ENCODE measurements at places on chromosomes 16 and 17. TPM values are rescaled to one million over a fixed set of nuclear protein-coding genes. Genes with fewer than 3 reads are reported as not detected.

Gene TMEM132E
- total RNA-seq = not detected

Gene UMOD
- not detected for total RNA-seq

Gene LRRC37A
- 0.81 TPM for total RNA-seq

Gene TIMP2
- total RNA-seq = 242 TPM

Gene MRM3
- total RNA-seq = 42.1 TPM

Gene KRT9
- not detected for total RNA-seq

Gene FOXL1
- 1.2 TPM for total RNA-seq

Gene GPR139
- total RNA-seq = not detected

Gene MYO15B
- 59.9 TPM for total RNA-seq

Gene GPRC5C
- total RNA-seq = 51.5 TPM

Gene KRTAP4-9
- total RNA-seq = not detected

Gene CALB2
- 6.3 TPM for total RNA-seq

Gene CCL17
- not detected for total RNA-seq

Gene TP53TG3D
- 1.1 TPM for total RNA-seq

Gene HSF4
- 16.5 TPM for total RNA-seq

Gene GRAP
- total RNA-seq = 0.20 TPM

Gene SPAG5
- total RNA-seq = 83.0 TPM

Gene ENKD1
- total RNA-seq = 7.7 TPM
